ENCODE measurements at places on chromosomes 2 and 18.

GRCh38 chr18:4720518-4720917 is 265.4 kb upstream of the DLGAP1 start:
- DNase-seq = no peak

DNA sequence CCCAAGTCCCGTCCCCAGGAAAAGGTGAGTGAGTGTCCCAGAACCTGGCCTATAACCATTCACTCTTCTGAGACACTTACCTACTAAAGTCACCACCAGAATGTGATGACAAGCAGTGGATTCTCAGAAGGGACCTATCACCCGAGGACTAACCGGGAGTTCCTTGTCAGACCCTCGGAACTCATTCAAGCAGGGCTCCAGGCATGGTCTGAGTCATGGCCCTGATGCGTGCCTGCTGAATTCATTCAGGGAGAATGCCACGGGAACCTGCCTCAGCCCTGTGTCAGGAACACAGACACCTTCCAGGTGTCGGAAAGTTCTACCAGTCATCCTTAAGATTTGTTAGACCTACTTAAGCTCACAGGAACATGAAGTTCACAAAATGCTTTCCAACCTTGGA is 29.8 kb downstream of the ALPK2 start:
- DNase-seq = no peak

GRCh38 chr2:164369366-164369765 is 251.9 kb downstream of the GRB14 start:
- DNase-seq = no peak

- DNase-seq = no peak
Measured at GRCh38 chr18:13481820-13482617, 244.3 kb downstream of the FAM210A start.

GRCh38 chr2:73907840-73908452 is 15.1 kb downstream of the ACTG2 start:
- DNase-seq = no peak

DNA sequence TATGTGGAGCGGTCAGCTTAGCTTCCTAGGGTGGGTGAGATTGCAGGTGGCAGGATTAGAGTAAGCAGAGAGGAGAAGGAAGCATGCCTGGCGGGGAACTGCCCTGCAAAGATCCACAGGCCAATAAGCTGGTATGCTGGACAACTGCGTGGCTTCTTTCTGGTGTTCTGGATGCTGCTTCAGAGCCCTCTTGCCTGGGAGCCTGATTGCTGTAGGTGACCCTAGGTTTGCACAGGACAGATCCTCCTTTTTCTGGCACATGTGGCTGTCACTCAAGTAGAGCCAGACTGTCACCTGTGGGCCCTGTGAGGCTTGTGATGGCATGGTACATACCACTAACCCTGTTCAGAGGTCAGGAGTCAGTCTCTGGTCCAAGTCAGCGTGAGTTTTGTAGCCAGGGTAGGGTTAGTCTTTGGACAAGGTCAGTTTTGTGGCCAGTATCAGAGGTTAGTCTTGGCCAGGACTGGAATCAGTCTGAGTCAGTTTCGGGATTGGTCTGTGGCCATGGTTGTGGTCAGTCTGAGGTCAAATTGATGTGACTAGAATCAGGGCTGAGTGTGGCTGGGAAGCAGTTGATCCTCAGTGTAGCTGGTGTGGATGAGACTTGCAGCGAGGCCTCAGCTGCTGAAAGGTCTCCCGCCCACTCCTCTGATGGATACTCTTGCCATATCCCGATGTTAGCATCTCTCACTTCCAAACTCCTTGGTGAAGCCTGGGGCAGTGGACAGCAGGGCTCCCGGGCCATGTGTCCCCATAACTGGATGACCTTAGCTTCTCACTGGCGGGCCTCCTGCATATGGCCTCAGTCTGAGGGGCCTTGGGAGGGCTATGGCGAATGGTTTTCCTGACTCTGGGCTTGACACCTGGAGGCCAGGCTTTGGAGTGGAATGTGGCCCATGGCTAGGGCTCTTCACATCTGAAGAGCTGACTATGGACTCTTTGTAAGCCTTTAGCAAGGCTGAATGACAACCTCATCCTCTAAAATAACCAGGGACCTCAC is 260.5 kb downstream of the DYSF start:
- DNase-seq = no peak

DNA sequence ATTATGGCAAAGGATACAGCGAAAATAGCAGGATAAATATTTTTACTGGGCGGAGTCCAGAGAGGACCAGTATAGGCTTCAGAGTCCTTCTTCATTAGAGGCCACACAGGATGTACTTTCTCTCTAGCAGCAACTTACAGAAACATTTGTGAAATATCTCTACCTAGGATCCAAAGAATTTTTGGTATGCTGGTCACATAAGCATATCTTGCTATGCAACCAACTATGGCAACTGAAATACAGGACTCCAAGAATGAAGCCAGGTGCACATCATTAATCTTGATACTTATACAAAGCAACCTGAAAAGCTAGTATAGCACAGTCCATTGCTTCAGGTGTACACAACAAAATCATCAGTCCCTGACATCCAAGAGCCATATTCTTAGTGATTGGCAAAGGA is 59.1 kb upstream of the NABP1 start:
- DNase-seq = no peak

DNA sequence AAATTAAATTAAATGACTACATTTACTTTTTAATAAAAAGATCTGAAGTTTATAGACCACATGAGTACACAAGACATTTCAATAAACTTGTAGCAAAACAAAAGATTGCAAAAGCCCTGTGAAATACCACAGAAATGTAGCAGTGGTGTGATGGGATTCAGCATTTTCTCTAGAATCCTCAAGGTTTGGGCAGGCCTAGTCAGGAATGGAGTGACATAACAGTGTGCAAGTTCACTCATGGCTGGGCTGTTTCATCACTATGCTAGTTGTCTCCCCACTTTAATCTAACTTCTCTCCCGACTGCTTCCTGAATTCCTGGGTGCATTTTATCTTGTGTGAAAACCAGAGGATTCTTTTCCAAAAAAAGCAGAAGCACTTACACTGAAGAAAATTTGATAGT is 1089.9 kb upstream of the DDX18 start:
- DNase-seq = no peak

GRCh38 chr2:35339211-35339610 is 1016.4 kb upstream of the CRIM1 start:
- DNase-seq = no peak

- DNase-seq = no peak
Measured at GRCh38 chr2:144682248-144682647, 162.3 kb upstream of the ZEB2 start.

DNA sequence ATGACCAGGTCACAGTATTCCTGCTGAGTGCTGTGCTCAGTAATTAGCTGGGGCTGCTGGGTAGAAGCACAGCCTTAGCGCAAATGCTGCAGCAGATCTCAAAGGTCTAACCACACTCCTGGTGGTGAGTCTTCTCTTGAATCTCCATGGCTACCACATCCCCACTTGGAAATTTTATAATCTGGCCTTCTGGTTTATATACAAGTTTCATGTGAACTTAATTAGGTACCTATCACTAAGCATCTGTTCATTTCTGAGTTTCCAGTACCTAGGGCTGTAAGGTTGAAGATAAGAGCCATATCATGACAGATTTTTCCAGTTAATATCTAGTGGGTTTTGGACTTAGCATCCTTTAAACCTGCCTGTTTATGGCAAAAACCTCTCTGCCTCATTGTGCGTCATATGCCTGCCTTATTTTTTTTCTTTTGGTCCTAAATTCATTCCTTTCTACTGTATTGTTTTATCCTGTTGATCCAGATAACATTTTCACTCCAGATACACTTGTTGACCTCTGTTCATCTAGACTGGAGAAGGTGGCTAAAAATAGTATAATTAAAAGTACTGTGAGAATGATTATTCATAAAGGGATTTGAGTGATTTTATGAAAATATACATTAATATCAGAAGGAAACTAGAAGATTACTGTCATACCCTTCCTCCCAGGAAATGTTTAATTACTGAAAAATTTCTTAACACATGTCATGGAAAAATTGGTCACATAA is 168.4 kb upstream of the THUMPD2 start:
- DNase-seq = no peak

GRCh38 chr2:42567364-42567763 is 1.1 kb upstream of the MTA3 start:
- no peak for DNase-seq

DNA sequence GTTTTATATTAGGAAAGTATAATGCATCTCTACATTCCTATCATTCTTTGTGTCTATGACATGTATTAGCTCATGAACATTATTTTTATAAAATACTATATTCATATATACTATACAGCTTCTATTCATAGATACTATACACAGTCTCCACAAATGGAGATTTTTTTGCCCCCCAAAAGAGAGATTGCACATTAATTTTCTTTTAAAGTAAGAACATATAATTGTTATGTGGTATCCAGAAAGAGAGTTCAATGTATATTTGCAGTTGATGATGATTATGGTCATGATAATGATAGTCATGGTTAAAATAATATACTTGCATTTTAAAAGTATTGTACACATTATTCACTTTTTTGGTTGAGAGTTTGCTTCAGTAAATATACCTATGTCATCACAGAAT is 445.3 kb downstream of the DSC3 start:
- no peak for DNase-seq

DNA sequence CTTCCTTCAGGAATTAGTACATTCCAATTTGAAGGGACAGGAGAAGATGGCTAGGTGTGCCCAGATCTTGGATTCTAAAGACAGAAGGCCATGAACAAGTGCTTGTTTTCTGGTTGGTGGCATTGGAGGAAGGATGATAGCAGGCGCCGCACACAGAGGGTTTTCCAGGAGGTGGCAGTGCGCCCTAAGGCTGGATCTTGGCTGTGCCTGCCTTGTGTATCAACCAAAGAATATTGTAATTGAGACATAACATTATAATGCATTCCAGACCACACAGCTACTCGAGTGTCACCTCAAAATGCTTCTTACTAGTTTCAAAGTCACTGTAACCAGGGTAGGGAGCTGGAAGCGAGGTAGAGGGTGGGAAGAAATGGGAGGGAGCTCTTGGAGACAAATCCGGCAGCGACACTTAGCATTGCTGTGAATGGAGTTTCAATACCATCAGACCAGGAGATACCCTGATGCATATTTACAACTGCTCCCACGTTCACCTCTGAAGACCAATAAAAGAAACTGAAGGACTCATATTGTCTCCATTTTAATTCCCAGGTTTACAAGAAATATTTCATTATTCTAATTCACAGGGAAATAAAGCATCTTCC is 42.5 kb downstream of the CPO start:
- no peak for DNase-seq

- DNase-seq = no peak
Measured at GRCh38 chr2:17191223-17191622, 327.0 kb downstream of the RAD51AP2 start.

GRCh38 chr2:168136392-168136977 is 110.9 kb downstream of the STK39 start:
- DNase-seq = peak; percentile 20

GRCh38 chr18:22605736-22606135 is 188.0 kb upstream of the CTAGE1 start:
- DNase-seq = no peak

GRCh38 chr2:19746611-19747309 is 155.0 kb downstream of the TTC32 start:
- no peak for DNase-seq

DNA sequence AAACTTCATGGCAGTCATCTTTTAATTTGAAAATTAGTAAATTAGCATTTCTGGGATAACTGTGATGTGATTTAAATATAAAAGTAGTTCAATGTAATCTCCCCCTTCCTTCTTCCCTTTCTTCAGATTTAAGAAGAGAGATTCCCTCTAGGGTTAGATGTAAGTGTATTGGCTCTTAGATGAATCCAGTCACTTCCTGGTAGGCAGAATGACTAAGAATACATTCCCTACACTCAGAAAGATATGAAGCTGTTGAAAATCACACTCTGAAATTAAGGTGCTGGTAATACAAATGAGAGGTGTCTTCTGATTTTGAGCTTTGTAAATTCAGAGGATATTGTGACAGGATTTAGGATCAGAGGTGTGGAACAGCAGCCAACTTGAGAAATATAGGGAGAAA is 71.6 kb downstream of the TDRD15 start:
- no peak for DNase-seq

- DNase-seq = no peak
Measured at GRCh38 chr2:181771356-181771755, 91.0 kb upstream of the NEUROD1 start.

GRCh38 chr2:236170590-236171165 is 2.5 kb upstream of the GBX2 start:
- DNase-seq = no peak

DNA sequence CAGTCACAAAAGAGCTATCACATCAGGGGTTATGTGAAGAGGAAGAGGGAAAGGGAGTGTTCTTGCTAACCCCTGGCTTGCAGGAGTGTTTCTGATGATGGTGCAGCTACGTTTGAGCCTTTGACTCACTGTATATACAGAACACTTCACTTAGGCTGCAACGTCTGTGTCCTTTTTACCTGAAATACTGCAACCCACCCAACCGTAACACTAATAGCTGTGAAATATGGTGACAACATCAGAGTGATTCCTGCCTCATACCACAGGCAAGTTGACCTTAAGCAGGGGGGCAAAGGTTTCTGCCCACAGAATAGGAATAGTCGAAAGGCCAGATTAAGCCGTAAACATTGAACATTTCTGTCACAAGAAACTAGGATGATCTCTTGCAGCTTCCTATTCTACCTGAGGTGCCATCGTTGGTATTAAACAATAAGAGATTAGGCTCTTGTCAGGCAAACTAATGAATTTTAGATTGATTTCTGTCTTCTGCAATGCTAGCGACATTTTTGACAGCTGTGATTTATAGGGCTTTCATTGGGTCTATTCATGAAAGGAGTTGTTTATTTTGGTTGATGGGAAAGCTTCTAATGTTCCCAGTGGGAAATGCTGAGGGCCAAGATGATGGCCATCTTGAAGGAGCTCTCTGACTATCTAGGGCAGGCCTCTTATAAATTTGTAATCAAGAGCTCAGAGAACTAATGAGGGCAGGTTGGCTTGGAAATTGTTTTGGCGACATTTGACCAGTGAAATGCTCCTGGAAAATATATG is 316.8 kb downstream of the PIK3C3 start:
- DNase-seq = no peak

GRCh38 chr18:7482342-7482741 is 84.8 kb upstream of the PTPRM start:
- DNase-seq = no peak

DNA sequence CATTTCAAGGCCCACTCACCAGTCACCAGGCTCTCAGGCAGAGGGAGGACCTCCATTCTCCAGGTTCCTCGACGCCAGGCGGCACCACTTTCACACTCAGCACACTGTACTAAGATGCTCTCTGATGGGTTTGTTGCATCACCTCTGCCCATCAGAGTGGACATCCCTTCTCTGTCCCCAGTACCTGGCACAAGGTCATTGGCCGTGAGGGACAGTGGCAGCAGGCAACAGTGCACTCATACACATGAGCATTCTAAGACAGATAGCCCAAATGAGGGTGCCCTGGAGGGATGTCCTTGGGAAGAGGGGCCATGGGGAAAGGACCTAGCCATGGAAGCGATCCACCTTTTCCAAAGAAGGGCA is 3.0 kb upstream of the ADRA2B start:
- DNase-seq = no peak

DNA sequence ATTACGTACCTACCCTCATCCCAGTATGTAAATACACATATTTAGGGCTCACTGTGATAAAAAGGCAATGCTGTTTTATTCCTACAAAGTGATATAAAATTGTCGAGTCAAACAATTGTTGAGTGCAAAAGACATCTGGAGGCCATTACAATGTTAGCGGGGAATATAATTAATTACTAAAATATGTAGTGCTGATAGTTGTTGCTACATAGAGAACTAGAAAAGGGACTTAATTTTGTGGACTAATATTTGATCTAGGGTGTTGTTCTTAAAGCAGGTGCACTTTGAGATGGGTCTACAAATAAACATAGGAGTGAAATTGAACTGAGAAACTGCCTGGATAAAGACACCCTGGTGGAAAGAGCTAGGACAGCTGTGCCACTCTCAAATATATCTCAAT is 300.1 kb downstream of the NOL4 start:
- DNase-seq = no peak
